ENCODE measurements at places on chromosomes 1 and 21.
A peak's percentile ranks its signal among the peaks of the same experiment; 100 is the strongest.

DNA sequence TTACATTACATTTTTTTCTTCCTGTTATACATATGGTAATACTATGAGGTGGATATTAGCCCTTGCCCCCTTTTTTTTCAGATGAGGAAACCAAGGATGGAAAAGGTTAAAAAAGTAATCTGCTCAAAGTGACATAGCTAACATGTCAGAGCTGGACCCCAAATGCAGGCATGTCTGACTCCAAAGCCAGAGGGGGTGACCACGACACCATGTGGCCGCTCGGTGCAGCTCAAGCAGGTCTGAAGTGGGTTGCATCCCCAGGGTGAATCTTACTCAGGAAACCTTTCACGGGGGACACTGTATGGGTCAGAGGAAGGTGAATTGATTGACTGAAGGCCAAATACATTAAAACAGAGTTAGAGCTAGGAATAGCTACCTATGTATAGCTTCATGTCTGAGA, 34.8 kb downstream of the CD34 start:
- DNase-seq, result no peak

- DNase-seq, result no peak
Observed at GRCh38 chr1:223039990-223040389, 103.1 kb downstream of the TLR5 start.

- DNase-seq, result no peak
Observed at GRCh38 chr1:96721053-96721415, 550 bp upstream of the PTBP2 start.

DNA sequence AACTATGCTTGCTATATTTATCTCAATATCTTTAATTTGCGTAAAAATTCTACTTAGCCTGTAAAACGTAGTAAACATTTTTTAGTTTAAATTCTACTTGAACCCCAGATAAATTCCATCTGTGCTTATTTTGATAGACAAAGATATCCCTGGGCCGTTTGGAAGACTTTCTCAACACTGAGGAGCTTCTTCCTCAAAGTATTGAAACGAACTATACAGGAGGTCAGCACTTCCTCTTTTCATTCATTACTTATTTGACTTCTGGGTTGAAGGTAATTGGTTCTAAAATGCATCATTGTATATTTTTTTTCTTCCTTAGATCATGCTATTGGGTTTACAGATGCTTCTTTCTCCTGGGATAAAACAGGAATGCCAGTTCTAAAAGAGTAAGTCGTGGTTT, 74.7 kb downstream of the HSPA13 start:
- DNase-seq, result no peak

DNA sequence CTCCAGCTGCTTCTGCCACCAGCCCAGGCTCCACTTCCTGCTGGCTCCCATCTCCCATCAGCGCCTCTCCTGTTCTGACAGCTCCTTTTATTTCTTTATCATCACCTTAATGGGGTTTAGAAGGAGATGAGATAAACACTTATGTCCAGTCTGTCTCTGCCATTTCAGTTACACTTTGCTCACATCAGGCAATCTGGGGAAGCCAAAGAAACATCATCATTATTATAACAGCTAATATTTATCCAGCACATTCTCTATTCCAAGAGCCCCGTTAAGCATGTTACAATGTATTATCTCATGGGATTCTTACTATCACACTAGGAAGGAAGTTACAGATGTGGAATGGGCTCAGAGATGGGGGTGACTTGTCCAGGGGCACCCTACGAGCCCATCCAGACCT, 31.2 kb downstream of the DMRTB1 start:
- DNase-seq, result no peak

DNA sequence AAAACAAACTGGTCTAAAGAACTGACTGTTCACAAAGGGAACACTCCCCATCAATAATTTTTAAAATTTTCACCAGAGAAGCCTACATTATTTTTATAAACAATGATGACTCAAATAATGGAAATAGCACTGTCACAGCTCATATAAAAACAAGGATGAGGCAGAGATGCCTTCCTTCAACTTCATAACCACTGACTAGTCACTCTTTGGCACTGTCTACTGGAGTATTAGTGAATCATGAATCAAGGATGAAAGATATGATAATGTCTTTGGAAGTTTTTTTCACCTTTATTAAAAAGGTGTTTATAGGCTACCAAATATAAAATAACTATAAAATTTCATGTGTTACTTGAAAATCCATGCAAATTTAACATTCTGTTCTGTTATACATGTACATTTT, 316.9 kb downstream of the VAV3 start:
- no peak for DNase-seq

- no peak for DNase-seq
Observed at GRCh38 chr1:163084330-163084729, 15.2 kb downstream of the RGS4 start.

DNA sequence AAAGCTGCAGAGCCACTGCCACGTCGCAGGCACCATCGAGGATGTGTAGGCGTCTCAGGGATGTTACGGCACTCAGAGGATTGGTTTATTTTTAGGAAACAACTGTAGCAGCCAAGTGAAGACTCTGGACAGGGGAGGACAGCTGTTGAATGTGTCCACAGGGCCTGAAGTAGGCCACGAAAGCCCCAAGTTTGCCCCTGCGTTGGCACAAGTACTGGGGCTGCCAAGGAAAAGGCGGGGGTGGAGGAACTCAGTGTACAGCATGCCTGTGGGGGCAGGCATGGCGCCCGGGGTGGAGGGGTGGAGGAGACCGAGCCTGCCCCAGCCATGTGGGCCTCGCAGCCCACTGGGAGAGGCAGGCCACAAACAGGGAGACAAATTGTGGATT, 89.7 kb downstream of the ADARB1 start:
- DNase-seq, result peak; percentile 48

DNA sequence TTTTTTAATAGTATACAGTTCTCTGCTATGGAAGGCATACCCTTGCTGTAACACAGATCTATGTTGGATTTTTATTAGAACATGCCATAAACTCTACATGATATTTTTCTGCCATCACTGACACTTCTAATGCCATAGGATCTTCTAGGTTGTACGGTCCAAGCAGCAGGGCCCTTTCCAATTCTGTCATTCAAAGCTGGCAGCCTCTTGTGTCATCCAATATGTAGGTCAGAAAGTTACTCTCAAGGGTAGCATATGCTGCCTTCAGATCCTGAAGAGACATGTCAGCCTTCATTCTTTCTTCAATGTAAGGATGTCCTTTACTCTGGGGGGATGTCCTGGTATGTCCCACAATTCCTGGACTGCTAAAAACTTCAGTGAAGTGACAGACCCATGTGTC, 629.2 kb upstream of the USP24 start:
- no peak for DNase-seq

GRCh38 chr1:38025233-38025632, 12.7 kb downstream of the UTP11 start:
- no peak for DNase-seq

GRCh38 chr1:170700842-170701615, 37.1 kb downstream of the PRRX1 start:
- DNase-seq, result no peak

GRCh38 chr1:46532498-46533178, 18.8 kb downstream of the KNCN start:
- DNase-seq, result no peak

GRCh38 chr1:158089925-158090637, 90.6 kb upstream of the CD1D start:
- no peak for DNase-seq

GRCh38 chr1:147236959-147237791, 5.3 kb upstream of the CHD1L start:
- DNase-seq, result no peak

DNA sequence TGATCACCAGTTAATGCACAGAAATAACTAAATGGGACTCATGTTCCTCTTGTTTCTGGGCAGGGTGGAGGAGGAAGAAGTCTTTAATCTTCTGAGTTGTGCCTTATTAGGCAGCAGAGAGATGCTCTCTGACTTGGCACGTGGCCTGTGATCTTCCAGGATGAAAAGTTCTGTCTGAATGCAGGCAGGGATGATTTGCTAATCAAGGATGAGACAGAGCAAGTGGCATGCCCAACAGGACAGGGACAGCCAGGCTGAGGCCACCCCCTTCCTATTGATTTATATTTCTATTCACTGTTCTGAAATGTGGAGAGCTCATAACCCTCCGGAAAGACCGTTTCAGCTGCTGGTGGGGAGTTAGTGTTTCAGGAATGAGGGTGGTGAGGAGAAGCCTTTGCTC, 477.8 kb upstream of the CAMK1G start:
- no peak for DNase-seq

GRCh38 chr1:26190373-26190987, at the start of gene CATSPER4:
Gene CATSPER4 (plus strand): TSS chr1:26190602. CDS start chr1:26190628, 26 bp downstream.
- DNase-seq, result no peak

GRCh38 chr1:211638246-211638645, 37.2 kb downstream of the NEK2 start:
- DNase-seq, result no peak

DNA sequence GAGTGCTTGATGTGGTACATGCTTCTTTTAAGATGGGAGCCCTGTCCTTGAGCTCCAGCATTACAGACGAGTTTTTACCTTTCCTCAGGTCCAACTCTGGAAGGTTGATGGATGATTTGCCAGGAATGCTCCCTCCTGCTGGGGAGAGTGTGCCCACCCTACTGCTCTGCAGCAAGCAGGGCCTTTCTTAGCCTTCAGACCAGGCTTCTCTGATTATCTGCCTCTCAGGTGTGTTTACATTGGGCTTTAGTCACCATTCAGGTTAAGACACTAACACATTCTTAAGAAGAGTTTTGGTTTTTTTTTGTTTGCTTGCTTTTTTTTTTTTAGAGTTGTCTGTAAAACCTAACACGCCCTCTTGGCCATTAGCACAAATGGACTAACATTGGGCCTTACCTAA, 301.8 kb downstream of the KCNT2 start:
- no peak for DNase-seq

DNA sequence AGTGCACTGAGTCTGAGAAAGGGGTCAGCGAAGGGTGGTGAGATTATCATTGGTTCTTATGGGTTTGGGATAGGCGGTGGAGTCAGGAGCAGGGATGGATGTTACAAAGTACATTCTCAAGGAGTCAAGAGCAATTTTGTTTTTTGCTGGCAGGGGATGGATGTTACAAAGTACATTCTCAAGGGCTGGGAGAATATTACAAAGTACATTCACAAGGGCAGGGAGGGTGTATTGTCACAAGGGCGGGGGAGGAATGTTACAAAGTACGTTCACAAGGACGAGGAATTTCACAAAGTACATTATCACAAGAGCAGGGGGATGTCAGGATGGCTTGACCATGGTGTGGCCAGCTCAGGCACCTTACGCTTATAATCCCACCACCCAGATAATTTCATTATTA, 59.3 kb upstream of the FAM89A start:
- DNase-seq, result no peak

GRCh38 chr1:198933515-198934222, 294.8 kb downstream of the PTPRC start:
- no peak for DNase-seq

GRCh38 chr21:44800971-44801467, 601 bp downstream of the UBE2G2 start:
- DNase-seq, result no peak

DNA sequence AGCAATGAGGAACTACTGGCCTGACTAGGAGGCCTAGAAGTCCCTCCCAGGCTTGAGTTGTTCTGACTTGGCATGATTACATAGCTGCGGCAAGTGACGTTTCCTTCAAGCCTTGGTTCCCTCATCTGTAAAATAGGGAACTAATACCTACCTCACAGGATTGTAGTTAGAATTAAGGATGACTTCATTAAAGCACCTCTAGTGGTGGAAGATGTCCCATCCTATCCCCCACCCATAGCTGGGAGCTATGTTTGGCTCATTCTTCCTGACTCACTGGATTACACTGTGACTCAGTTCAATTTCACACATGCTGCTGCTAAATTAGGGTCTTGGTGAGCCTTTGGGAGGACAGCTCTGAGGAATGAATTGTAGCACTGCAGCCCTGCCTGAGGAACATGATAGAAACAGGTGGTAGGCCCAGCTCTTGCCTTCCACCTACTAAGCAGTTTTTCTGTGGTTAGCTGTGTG, 6.0 kb upstream of the SHISA4 start:
- DNase-seq, result no peak

DNA sequence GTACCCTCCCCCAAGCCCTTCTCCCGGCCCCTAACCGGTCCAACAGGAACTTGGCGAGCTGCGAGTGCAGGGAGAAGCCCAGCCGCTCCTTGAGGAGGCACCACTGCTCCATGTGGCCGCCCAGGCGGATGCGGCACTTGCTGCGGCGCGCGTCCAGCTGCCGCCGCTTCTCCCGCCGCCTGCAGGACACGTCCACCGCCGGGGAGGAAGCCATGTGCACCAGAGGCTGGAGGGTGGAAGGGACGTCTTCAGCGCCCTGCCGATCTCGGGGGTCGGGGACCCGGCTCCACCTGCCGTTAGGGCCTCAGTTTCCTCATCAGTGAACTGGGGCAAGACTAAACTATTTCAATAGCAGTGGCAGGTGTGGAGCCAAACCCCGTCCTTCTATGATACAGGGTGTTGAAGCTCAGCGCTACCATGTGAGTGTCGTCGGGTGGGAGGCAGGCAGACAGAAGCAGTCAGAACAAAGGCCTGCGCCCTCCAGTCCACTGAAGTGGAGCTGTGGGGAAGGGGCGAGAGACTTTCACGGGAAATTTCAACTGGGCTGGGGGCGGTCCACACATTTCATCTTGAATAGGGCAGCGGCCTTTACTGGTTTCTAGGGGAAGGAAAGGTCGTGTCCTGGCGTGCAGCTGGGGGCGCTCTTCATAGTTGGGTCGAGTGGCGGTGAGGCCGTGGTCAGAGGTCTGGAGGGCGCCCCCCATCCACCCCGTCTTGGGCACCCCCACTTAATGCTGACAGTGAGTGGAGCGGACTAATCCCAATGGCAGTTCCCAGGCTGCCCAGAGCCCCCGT, 592 bp downstream of the ZNF692 start:
- no peak for DNase-seq

DNA sequence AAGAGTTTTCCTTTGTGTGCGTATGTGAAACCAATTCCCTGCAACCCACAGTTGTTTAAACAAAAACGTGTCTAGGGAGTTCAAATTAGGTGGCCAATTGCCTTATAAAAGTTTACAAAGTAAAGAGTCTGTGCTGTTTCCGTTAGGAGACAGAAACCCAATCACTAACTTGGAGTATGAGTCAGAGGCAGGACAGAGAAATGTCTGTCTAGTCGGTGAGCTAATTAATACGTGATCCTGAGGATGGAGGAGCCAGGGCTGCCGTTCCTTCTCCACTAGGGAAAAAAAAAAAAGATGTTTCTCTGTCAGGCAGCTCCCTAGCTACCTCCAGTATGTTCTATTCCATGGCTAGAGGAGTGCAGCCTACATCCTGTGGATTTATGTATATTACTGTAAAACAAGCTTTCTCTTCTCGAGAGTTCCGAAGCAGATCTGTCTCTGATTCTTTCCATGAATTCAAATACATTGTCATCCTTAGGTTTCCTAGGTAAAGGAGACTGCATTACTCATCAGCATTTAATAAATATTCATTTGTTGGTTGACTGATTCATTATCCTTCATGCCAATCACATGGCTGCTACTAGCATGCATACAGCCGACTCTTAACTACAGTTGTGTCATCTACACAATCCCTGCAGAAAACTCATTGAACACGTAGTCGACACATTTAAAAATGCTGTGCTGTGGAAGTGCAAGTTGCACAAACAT, 430.6 kb downstream of the KIF26B start:
- DNase-seq, result no peak

Measured in suprapubic skin (tissue), 4 donors.